ENCODE measurements at places on chromosomes 16 and 17.
A peak's percentile ranks its signal among the peaks of the same experiment; 100 is the strongest.

GRCh38 chr17:32596628-32597027 is 109.8 kb downstream of the CDK5R1 start:
- H3K27me3 ChIP-seq, result no peaks in the 10 kb centered on the region
- H3K27ac ChIP-seq, result no peak overlapping the region
- H3K4me1 ChIP-seq, result no peaks in the 10 kb centered on the region
- no peak for DNase-seq

GRCh38 chr17:44069974-44070454 is 521 bp upstream of the G6PC3 start:
- H3K27ac ChIP-seq, result no peak overlapping the region
- no peaks in the 10 kb centered on the region for H3K27me3 ChIP-seq
- no peaks in the 10 kb centered on the region for H3K36me3 ChIP-seq
- peak overlapping the region; percentile 38 for H3K4me3 ChIP-seq
- no peak for DNase-seq
- H3K4me1 ChIP-seq, result no peaks in the 10 kb centered on the region

DNA sequence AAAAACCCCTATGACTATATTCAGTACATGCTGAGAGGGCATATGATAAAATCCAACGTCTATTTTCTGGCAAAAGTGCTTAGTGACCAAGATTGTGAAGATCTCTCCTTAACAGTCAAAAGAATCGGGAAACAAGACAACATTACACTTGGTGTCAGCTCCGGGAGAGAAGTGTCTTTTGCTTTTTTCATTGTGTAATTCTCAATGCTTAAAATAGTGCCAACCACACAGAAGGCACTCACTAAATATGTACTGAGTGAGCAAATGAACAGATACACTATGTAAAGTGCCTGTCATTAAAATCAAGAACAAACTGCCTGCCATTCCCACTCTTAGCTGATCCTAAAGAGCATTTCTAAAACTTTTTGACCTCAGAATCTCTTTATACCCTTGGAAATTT is 34.1 kb downstream of the VPS53 start:
- no peak overlapping the region for H3K4me3 ChIP-seq
- no peaks in the 10 kb centered on the region for H3K4me1 ChIP-seq
- DNase-seq, result no peak
- H3K36me3 ChIP-seq, result no peaks in the 10 kb centered on the region

DNA sequence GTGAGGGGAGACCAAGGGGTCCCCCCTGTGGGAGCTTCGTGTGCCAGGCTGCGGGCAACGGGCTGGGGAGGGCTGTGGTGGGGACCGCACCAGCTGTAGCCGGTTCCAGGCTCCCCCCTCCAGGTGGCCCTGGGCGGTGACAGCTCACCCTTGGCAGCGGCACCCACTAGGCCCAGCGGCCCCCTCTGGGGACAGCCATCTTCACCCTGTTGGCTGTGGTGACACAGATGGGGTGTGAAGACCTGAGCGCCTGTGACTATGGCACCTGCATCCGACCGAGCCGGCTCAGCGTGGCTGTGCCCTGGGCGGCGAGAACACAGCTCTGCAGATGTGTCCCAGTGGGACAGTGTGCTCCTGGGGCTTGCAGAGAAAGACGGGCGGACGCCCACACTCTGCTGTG is 1.1 kb upstream of the C1QTNF8 start:
- H3K36me3 ChIP-seq, result no peaks in the 10 kb centered on the region
- no peak for DNase-seq
- H3K4me1 ChIP-seq, result no peaks in the 10 kb centered on the region
- H3K4me3 ChIP-seq, result no peak overlapping the region
- H3K27ac ChIP-seq, result peak overlapping the region; percentile 91

All from aorta (tissue), 5 donors.